ENCODE measurements at places on chromosomes 3 and 15. TPM values are rescaled to one million over a fixed set of nuclear protein-coding genes. Genes with fewer than 3 reads are reported as not detected.

GP5 gene
- 0.29 TPM for total RNA-seq

TERC gene
- 69.2 TPM for total RNA-seq

SPTBN5 gene
- 15.0 TPM for total RNA-seq

TSPAN3 gene
- 287 TPM for total RNA-seq

NCKIPSD gene
- 34.7 TPM for total RNA-seq

TLR9 gene
- not detected for total RNA-seq

IL5RA gene
- total RNA-seq = not detected

ACOX2 gene
- 0.10 TPM for total RNA-seq

KCNMB3 gene
- total RNA-seq = 2.1 TPM

BLM gene
- 4.1 TPM for total RNA-seq

PYGO1 gene
- total RNA-seq = 4.7 TPM

GP9 gene
- total RNA-seq = not detected

SLCO3A1 gene
- total RNA-seq = 2.8 TPM

Data from glomerular endothelial cell (primary cell).